CD4-positive, alpha-beta T cell (primary cell): ENCODE measurements at places on chromosomes 13 and 19.

- DNase-seq = no peak
These were observed 124.2 kb downstream of the CACNA1A start for GRCh38 chr19:13381827-13382632.

DNA sequence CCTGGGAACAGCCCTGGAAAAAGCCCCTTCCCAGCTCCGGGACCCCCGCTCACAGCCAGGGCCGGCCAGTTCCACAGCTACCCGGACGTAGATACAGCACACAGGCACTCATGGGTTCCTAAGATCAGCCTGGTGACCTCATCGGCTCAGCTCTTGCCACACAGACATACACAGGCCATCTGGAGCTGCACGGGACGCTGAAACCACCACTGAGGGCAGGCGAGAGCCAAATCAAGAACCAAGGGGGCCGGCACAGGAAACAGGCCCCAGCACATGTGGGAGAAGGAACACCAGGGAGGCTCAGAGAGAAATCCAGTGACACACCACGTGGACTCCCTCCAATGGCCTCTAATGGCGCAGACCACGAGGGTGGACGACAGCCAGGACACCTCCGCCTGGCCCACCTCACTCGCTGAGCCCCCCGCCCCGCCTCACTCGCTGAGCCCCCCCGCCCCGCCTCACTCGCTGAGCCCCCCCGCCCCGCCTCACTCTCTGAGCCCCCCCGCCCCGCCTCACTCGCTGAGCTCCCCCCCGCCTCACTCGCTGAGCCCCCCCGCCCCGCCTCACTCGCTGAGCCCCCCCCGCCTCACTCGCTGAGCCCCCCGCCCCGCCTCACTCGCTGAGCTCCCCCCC lies 69.7 kb upstream of the C13orf46 start:
- peak; percentile 48 for DNase-seq

DNA sequence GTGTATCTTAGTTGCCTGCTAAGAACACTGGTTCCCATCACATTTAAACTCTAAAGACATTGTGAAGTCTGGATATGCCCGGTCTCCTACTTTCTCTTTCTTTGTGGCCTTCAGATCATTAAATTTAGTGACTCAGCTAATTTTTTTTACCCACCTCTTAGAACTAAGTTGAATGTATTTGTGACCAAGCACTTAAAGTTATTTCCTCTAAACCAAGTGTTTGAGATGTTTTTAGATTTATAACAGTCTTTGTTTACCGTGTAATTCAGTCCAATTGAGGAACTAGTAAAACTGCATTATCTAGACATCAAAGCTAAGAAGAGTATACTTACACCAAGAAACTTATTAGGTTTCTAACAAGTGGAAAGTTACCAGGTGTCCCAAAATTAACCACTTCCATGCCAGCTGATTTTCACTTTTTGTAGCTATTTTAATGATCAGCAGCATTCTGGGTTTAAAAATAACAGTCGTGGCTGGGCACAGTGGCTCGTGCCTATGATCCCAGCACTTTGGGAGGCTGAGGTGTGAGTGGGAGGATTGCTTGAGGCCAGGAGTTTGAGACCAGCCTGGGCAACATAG lies 53.1 kb downstream of the ARHGAP35 start:
- no peak for DNase-seq

GRCh38 chr13:105602956-105603670 lies 932.3 kb downstream of the EFNB2 start:
- DNase-seq = no peak

GRCh38 chr19:29402563-29402962 lies 123.2 kb upstream of the VSTM2B start:
- no peak for DNase-seq

DNA sequence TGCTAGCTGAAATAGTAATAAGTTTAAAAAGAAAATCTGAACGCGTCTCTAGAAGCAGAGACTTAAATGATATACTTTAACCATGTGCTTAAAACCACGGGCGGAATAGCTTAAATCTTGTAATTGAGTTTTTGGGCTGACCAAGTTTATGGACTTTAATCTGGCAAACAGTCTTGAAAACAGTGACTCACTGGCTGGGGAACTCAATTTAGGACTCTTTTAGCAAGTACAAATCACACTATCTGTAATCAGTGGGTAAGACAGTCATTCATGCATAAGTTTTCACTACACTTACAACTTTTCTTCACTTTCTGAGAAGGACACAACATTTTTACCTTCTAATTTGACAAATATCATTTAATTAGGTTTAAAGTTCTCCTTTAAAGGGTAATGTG lies 26.8 kb downstream of the ZNF627 start:
- no peak for DNase-seq

- no peak for DNase-seq
These were observed 7.9 kb upstream of the PVR start for GRCh38 chr19:44635581-44636438.

DNA sequence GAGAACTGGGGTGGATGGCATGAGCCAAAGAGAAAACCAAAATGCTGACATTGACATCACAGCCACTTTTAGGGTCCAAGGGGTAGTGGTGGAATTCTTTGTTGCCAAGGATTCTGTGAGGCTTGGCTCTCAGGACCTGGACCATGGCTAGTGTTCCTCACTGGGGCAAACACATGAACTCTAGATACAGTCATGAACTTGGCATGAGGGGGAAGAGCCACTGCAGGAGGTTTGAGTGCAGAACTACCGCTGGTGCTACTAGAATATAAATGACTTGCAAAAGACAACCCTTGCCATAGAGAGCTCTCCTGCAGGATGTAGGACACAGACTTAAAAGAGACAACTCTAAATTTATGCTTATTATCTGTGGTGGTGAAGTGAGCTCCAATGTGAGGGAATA lies 29.8 kb upstream of the FRY start:
- no peak for DNase-seq

GRCh38 chr13:25210842-25211569 lies 38.9 kb upstream of the AMER2 start:
- no peak for DNase-seq

DNA sequence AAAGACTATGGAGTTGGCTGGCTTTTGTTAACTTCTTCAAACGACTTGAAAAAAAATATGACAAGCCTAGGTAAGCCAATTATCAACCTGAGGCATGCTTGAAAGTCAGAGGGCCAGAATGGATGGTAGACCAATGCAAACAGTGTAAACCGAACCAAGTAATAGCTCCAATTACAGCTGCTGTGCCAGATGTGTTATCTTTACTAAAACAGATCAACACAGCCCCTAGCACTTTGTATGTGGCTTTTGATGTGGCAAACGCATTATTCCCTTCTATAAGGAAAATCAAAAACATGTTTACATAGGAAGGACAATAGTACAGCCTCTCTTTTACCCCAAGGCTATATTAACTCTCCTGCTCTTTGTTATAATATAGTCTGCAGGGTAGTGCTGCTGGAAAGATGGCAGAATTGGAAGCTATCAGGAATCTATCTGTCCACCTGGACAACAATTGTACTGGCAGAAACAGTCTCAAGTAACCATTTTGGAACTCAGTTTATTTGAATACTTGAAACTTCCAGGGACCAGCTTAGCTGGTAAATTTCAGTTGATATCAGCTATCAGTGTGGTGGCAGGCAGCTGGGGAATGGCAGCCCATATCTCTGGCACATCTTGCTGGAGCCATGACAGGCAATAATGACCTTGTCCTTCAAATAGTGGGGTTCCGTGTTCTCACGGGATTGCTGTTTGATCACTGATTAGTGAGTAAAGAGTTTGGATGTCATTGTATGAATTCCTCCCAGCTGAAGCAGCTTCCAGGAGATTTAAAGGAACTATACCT lies 144.4 kb upstream of the WASF3 start:
- DNase-seq = no peak

GRCh38 chr19:7830272-7830771 lies 304 bp downstream of the EVI5L start:
- no peak for DNase-seq

GRCh38 chr13:35473802-35474201 lies 2.7 kb downstream of the MAB21L1 start:
- no peak for DNase-seq

DNA sequence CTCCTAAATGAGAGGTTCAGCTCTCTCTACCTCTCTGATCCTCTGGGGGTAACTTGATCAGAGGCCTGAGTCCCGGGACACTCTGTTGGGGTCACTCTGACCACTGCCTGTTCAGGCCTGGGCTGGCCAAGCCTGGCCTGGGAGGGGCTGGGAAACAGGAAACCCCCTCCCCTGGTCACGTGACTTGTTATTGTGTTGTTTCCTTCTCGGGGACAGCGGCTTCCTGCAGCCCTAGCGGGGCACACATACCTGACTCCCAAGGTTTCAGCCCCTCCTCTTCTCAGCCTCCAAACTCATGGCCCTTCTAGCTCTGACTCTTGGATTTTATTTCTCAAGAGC lies at the start of gene USHBP1:
Gene USHBP1, minus strand, starts transcription at position 105 of the 339 bp plus-strand sequence. CDS start 446 bp downstream, outside the sequence.
- DNase-seq = no peak

GRCh38 chr13:49810567-49811526 lies 18.4 kb upstream of the KPNA3 start:
- DNase-seq = no peak

GRCh38 chr19:8116437-8117293 lies 32.7 kb downstream of the FBN3 start:
- no peak for DNase-seq
